ENCODE measurements at places on chromosomes 16 and 17.

- DNase-seq: no peak
Measured at GRCh38 chr16:84660973-84661372, 12.7 kb downstream of the KLHL36 start.

GRCh38 chr17:2213291-2213960 is 90.2 kb downstream of the SMG6 start:
- DNase-seq: no peak

DNA sequence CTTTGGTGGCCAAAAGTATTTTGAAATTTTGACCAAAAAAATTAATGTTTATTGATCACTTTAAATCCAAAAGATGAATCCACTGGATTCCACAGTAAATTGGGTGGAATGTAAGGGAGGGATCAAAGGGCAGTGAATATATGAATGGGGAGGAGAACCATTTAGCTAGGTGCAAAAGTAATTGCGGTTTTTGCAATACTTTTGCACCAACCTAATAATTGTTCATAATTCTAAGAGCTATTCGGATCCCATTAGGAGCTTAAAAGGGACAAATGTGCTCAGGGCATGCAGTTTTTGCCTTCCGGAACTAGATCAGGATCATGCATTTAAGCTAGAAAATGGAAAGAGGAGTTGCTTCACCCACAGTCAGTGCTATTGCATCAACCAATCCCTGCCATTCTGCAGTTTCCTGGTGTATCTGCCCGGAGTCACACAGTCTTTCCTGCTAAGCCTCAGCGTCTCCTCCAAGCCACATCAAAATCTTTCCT is at the start of gene LPO:
Gene LPO, plus strand, starts transcription at position 438 of the 488 bp plus-strand sequence. CDS start 4,396 bp downstream, outside the sequence.
- DNase-seq: no peak

GRCh38 chr17:29645515-29646051 is 22.9 kb upstream of the CORO6 start:
- DNase-seq: no peak

DNA sequence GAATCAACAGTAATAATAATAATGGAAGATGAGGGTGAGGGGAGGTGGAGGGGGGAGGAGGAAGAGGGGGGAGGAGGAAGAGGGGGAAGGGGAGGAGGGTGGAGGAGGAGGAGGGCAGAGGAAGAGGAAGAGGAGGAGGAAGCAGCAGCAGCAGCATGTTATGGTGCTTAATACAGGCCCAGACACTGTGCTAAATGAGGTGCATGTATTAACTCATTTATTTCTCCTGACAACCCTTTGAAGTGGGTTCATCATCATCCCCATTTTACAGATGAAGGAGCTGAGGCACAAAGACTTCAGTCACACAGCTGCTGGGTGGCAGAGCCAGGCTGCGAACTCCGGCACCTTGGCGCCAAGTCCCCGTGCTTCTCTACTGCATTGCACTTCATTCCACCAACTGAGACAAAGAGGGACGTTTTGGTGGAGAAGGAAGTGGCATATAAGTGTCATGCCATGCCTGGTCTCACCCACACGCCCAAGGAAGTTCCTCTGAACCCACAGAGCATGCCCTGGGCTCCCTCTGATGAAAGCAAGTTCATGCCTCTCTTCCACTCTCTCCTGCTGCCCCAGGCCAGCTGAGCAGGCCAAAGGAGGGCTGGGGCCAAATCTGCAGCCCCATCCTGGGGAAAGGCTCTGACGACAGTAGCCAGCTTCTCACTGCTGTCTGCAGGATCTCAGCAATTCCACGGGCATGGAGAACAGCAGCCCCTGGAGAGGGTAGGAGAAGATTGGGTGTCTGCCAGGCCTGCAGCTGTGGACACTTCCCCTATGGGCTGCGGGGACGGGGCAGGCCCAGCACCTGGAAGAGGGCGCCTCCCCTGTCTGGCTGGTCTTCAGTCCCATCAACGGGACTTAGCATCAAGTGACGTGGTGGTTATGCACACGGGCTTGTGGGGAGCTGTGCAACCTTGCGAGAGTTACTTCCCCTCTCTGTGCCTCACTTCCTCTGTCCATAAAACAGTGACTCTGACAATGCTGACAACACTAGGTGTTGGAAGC is 21.8 kb downstream of the XYLT1 start:
- no peak for DNase-seq

GRCh38 chr16:57394444-57394843 is 10.1 kb upstream of the CCL17 start:
- DNase-seq: no peak

GRCh38 chr16:61937646-61938045 is 98.6 kb downstream of the CDH8 start:
- no peak for DNase-seq

- DNase-seq: no peak
Measured at GRCh38 chr16:10938796-10939648, 3.2 kb downstream of the DEXI start.

GRCh38 chr17:78300962-78301820 is 58.7 kb downstream of the SOCS3 start:
- DNase-seq: no peak
